Daoy (cell line): ENCODE measurements at places on chromosomes 16 and 17.

- DNase-seq = no peak
These were observed 231.8 kb downstream of the BCAS3 start for GRCh38 chr17:60909405-60909804.

GRCh38 chr16:56679818-56680217 lies 2.5 kb upstream of the MT1X start:
- DNase-seq = peak; percentile 28

GRCh38 chr16:85192238-85193114 lies 80.2 kb upstream of the CIBAR2 start:
- DNase-seq = no peak

DNA sequence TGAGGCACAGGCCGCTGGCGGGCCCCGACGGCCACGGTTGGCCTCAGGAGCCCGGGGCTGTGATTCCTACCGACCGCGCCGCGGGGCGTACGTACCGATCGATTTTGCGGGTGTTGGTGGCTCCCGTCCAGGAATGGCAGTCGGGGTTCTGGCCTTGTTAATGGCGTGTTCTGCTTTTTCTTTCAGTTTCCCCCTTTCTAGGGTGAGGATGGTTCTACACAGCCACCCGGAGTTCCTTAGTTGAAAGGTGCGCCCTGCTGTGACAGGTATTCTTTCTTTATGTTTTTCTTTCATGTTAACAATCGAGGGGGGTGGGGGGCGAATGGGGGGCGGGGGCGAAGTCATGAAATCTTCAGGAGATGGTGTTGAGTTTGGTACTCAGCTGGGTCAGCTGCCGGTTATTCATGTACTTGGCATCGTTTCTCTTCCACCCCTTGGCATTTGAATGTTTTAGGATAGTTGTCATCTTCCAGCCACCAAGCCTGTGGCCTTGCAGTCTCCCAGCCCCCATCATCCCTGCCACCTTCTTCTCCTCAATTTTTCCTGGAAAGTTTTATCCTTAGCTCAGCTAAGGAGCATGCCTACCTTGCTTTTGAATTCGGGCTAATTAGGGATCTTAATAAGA lies 802 bp downstream of the CYLD start:
- DNase-seq = peak; percentile 34
